ENCODE measurements at places on chromosomes 5 and 9.

DNA sequence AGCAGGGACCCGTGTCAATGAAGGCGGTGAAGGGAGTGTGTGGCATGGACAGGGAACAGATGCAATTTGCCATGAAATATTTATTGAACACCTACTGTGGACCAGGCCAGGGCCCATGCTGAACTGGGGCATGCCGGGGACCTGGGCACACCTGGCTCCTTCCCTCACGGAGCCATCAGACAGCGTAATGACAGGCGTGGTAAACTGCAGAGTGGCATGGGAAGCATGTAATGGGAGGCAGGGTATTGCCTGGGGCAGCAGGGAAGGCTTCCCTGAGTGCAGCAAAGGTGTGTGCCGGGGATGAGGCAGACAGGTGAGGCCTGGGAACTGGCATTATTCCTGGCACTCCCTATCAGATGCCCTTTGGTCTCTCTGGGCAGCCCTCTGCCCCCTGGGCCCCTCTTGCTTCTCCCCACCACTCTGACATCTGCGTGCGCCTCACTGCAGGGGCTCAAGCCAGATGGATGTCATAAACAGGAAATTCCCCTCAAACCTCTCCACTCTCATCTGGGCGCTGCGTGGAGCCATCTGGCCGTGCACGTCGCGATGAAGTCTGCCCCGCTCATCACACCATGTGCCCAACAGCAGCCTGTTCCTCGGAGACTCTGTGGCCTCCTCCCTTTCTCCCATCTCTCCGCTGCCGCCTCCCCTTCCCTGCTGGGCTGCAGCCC is 67.6 kb downstream of the HMCN2 start:
- no peak for DNase-seq

DNA sequence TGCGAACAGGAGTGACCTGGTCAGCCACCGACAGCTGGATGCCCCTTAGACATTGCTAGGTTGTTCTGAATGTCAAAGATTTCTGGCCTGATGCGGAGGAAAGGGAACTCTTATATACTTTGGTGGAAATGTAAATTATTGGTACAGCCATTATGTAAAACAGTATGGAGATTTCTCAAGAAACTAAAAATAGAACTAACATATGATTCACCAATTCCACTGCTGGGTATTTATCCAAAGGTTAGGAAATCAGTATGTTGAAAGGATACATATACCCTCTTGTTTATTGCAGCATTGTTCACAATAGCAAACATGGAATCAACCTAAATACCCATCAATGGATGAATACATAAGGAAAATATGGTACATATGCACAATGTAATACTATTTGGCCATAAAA is 31.8 kb downstream of the DMRT3 start:
- no peak for DNase-seq

DNA sequence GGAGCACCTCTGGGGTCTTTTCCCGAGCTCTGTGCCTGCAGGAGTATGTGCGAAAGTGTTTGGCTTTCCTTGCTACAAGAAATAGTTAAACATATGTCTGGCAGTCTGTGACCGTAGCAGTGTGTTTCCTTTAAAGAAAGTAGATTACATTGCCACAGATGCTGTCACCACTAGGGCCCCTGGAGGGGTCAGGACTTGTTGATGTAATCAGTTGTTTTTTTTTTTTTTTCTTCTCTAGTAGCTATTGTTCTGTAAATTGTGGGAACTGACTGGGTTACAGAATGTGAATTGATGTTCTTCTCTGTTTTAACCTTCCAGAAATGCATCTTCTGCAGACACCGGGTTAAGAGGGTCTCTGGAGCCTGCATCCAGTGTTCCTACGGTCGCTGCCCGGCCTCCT is 345.6 kb downstream of the KDM4C start:
- no peak for DNase-seq

- DNase-seq = no peak
These were observed 125.3 kb downstream of the ST8SIA4 start for GRCh38 chr5:100777680-100778300.

- no peak for DNase-seq
These were observed 520.4 kb downstream of the RAB3C start for GRCh38 chr5:59103303-59103702.

DNA sequence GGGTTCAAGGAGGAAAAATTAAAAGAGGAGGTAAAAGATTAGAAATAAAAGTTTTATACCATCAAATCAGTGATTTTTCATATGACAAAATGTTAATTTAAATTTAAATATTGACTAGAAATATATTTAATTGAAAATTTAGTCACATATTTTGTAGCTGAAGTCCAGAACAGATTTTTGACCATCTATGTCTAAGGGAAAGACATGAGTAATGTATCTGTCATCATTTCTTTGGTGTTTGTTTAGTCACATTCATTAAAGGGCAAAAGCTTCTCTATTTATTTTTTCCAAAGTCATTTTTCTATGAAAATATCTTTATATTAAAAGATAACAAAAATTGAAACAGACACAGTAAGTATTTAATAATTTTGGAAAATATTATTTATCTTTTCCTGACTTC is 252.0 kb upstream of the ISL1 start:
- no peak for DNase-seq

DNA sequence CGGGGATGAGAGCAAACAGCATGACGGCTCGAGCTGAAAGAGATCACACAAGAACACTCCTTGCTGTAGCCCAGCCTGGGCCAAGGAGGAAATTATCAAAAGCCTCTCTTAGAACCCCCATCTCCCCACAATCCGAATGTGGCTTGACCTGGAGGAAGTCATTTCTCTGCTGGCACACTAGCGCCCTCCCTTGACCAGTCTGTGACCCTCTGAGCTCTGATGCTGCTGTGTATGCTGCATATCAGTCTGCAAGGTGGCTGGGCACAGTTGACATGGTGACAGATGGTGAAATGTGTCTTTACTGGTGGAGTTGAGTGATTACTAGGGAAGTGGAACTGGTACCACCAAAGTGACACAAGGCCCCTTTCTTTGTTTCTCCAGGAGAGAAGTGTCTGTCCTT is 3.3 kb downstream of the SLC46A2 start:
- no peak for DNase-seq

DNA sequence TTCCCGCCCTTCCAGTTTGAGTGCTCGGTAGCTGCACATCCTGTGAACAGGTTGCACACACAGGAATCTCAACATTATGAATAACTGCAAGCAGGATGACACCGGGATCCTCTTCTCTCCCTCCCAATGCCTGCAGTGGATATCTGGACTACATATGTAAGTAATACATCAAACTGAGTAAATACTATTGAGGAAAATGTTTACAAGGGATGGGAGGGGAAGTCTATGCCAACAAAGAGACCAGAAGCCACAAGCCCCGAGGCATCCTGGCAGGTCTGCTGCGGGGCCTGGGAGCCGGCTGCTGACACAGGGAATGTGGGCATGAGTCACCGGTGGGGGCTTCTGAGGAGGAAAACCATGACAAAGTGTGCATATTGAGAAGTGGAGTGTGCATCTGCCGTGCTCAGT is 8.6 kb upstream of the ANKRD33B start:
- no peak for DNase-seq

DNA sequence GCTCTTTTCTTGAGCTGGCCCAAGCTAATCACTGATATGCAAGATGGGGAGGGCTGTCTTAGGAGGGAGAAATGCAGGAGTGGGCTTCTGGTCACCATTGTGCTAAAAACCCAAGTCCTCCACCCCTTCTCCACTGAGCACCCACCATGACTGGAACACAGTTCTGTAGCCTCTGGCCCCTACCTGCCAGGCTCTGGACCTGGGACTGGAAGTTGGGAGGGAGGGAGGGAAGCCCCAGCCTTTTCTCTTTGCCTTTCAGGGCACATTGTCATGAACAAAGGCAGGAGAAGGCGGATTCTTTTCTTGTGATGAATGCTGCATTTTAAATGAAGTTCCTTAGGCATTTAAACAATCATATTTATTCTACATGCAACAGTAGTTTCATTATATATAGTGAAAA is 559.1 kb upstream of the TRPC7 start:
- no peak for DNase-seq

GRCh38 chr5:69404659-69405330 is 10.1 kb upstream of the MARVELD2 start:
- DNase-seq = no peak

Data from NCI-H1105 (cell line).